ENCODE measurements at places on chromosomes 1 and 21.

DNA sequence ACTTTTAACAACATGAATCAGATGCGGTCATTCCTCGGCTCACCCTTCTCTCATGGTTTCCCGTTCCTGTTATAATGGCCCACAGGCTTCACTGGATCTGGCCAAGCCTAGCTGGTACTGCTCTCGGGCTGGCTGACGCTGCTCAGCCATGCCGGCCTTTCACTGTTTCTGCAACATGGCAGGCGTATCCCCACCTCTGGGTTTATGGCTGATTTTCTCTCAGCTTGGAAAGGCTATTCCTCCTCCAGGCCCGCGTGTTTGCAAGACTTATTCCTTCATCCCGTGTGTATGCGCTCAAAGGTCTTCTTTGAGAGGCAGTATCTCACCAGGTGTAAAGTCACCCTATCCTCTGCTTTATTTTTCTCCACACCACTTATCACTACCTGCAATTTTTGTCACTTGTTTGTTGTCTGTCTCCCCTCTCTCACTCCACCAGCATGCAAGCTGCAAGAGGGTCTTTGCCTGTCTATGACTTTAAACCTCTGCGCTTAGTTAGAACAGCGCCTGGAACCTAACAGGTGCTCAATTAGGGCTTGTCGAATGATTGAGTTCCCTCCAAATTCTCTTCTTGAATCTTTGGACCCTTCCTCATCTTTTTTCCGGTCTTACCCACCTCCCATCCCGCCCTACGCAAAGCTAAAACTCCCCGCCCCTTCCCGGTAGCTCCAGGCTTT, 491 bp upstream of the RAP1A start:
- DNase-seq: no peak

GRCh38 chr21:42515708-42516502, 2.3 kb downstream of the SLC37A1 start:
- DNase-seq: no peak

DNA sequence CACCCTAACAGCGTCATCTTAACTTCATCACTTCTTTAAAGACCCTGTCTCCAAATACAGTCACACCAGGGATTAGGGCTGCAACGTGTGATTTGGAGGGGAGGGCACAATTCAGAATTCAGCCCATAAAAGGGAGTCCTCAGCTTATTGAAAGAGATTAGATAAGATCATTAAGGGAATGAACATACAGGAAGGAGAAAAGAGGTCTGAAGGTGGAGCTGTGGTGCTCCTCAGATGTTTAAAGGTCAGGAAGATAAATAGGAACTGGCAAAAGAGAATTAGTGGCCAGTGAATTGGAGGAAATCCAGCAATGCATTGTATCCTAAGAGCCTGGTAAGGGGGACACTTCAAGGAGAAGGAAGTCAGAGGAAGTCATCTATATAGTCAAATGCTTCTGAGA, 113.5 kb downstream of the PROX1 start:
- DNase-seq: no peak

DNA sequence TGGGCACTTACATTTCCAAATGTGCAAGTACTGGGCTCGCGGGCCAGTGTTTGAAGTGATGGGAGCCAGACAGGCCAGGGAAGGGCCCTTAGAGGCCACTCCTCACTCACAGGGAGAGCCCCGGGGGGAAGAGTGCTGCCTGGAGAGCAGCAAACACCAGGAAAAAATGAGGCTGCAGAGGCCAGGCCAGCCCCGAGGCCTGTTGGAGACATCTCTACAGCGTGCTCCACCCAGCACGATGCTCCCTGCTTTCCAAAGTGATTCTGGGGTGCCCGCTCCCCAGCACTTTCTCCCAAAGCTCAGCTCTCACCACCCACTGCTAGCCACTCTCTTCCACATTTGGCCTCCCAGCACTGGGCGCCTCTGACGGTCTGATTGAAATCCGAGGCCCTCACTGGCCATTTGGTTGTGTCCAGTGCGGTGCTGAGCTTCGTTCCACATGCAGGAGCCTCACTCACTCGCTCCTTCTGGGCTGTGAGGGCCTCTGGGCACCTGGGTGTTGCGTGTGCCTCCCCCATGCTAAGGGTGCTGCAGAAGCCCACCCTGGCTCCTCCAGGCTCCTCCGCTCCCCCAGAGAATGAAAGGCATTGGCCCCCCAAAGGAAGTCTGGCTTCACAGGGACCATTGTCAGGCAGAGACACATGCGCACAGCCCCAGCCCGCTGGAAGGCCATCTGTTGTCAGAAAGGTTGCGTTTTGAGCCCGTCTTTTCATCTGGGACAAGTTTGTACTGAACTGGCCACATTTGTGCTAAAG, 385.4 kb upstream of the VAMP3 start:
- DNase-seq: no peak

- no peak for DNase-seq
Measured at GRCh38 chr1:42305639-42306038, 29.4 kb downstream of the FOXJ3 start.

- no peak for DNase-seq
Measured at GRCh38 chr1:111739925-111740765, 950 bp upstream of the INKA2 start.

DNA sequence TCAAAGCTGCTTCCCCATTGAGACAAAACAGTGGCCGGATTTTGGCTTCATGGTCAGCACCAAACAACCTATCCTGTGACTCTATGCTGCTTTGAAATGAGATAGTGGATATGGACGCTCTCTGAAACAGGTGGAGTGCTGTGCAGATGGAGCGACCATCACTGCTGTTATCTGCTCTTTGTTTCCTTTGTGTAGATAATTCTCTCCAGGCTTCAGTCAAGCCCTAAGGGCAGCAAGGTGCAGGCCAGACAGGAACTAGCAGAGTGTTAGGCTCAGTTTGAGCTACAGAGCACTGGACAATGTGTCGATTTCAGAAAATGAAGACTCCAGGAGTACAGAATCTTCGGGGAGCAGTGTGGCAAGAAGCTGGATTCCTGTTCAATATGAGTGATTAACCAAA, 4.8 kb upstream of the IRF6 start:
- no peak for DNase-seq

- DNase-seq: no peak
Measured at GRCh38 chr1:165885305-165885694, 57.9 kb downstream of the UCK2 start.

- DNase-seq: no peak
Measured at GRCh38 chr1:28898405-28898881, 15.9 kb upstream of the EPB41 start.

GRCh38 chr21:19608101-19608621, 1204.6 kb upstream of the TMPRSS15 start:
- no peak for DNase-seq

DNA sequence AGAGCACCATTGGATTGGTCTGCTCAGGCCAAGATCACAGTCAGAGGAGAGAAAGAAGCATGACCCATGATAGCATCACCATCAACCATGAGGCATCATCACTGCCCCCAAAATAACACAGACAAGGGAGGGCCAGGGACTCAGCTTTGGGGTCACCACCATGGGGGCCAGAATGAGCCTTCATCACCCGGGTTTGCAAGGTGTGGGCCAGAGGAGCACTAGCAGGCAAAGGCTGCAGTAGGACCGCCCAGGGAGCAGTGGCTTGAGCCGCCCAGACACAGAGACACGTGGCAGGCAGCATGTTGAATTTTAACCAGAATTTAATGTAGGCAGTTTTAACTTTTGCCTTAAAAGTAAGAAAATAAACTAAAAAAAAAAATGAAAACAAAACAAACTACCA, 53.7 kb upstream of the TMPRSS2 start:
- DNase-seq: no peak

GRCh38 chr1:242083742-242084141, 84.8 kb upstream of the MAP1LC3C start:
- DNase-seq: no peak

DNA sequence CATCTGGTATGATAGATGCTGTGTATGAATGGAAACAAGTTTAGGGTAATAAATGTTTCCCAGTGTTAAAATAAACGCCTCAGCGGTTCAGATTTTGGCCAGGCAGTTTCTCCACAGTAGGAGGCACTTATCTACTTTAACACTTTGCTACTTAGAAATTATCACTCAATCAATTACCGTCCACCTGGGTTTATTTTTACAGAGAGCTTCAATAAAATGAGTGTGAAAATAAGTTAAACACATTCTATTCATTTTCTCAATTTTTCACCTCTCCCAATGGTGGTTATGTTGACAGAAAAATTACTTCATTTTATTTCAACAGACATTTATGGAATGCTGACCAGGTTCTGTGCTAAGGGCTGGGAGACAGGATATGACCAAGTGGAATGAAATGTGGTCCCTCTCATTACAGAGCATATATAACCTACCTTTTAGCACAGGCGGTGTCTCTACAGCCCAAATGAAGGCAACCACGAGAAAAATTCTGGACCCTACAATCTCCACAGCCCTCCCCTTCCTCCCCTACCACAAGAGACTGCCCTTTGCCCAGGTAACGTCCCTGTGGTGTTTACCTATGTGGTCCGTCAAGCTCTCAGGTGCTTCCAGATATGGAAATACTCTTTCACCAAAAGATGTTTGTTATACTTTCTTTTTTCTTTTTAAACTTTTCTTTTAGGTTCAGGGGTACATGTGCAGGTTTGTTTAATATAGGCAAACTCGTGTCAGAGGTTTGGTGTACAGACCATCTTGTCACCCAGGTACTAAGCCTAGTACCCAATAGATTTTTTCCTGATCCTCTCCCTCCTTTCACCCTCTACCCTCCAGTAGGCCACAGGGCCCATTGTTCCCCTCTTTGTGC, 105.5 kb downstream of the HLCS start:
- DNase-seq: no peak

Data from T-helper 9 cell (primary cell).